ENCODE measurements at places on chromosomes 3 and 15. TPM values are rescaled to one million over a fixed set of nuclear protein-coding genes. Genes with fewer than 3 reads are reported as not detected.

The MLH1 gene
- total RNA-seq, result 42.7 TPM

The HDC gene
- 0.65 TPM for total RNA-seq

The GP5 gene
- not detected for total RNA-seq

The THSD4 gene
- total RNA-seq, result 75.6 TPM

The BCL2A1 gene
- 0.43 TPM for total RNA-seq

The MAGEL2 gene
- not detected for total RNA-seq

The MST1R gene
- 1.5 TPM for total RNA-seq

The P3H2 gene
- total RNA-seq, result 1.3 TPM

The HIGD2B gene
- not detected for total RNA-seq

The GABRR3 gene
- total RNA-seq, result not detected

The MUC4 gene
- not detected for total RNA-seq

The NAALADL2 gene
- total RNA-seq, result 2.2 TPM

The TFRC gene
- 56.4 TPM for total RNA-seq

The CFAP92 gene
- total RNA-seq, result not detected

The FAM81A gene
- total RNA-seq, result 8.0 TPM

The SPINK8 gene
- total RNA-seq, result not detected

The ANKUB1 gene
- total RNA-seq, result not detected

The MCTP2 gene
- 1.2 TPM for total RNA-seq

The CRYGS gene
- total RNA-seq, result 1.1 TPM

The LTK gene
- total RNA-seq, result 1.1 TPM

The GOLGA6L4 gene
- total RNA-seq, result 1.0 TPM

The MCCC1 gene
- 57.8 TPM for total RNA-seq

The CP gene
- 4.7 TPM for total RNA-seq

The GNAT1 gene
- total RNA-seq, result not detected

The PLXNB1 gene
- total RNA-seq, result 51.3 TPM

The COL6A5 gene
- total RNA-seq, result not detected

The LOXL1 gene
- total RNA-seq, result 14.6 TPM

The THRB gene
- 24.1 TPM for total RNA-seq

The SCAANT1 gene
- total RNA-seq, result not detected

The PHC3 gene
- 40.3 TPM for total RNA-seq

The ARHGEF26 gene
- 0.97 TPM for total RNA-seq

The SEMA3B gene
- total RNA-seq, result 19.9 TPM

The SEMA3F gene
- 10.8 TPM for total RNA-seq

The CAMKV gene
- total RNA-seq, result not detected
